ENCODE measurements at places on chromosomes 2 and 18.

- DNase-seq = no peak
Observed at GRCh38 chr2:54565551-54565950, 109.4 kb downstream of the SPTBN1 start.

DNA sequence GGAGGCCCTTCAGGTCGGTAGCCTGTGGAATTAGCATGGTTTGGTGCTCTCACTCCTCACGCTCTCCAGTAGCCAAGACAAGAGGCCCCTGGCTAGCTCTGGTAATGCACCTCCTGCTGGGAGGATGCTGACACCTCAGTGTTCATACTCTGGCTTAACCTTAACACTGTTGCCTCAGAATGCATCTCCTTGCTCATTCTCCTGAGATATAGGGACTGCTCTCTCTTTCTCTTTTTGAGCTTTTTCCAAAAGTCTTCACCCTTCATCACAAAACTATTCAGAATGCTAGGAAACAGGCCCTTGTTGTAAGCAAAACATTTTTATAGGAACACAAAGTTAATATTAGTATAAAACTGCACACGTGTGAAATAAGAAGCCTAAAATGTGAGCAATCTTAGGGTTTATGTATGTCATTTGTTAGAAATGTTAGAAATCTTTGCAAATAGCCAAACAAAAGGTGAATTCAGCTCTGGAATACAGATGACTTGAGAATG lies 17.3 kb upstream of the IMPA2 start:
- no peak for DNase-seq

DNA sequence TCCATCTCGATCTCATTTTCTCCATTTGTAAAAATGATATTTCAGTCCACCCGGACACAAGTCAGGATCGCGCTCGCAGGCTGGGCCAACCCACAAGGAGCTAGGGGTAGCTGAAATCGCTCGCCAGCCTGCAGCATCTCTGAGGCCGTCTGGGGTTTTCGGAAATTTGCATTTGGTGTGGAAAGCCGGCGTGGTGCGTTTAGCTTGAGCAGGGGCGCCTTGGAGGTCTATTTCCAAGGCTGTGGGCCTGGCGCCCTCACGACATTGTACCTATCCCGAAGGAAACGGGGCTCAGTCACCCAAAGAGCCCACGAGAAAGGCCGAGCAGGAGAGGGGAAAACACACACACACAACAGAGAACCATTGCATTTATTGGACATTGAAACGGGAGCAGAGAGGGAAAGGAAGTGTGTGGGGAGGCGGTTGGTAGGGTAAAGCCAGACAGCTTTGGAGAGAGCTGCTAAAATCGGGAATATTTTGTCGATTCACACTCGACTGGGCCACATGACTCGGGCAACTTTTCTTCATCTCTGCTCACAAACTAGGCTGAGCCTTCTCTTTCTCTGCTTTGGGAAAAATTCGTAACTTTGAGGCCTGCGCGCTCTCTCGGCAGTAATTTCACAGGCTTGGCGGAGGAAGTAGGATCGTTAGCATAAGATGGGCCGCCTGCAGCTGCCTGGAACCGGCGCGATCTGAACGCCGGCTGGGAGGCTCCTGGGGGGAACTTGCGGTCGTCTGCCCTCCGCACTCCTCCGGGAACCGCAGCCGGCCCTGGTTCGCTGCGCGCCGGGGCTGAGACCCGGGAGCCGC lies 1.1 kb upstream of the HOXD8 start:
- DNase-seq = no peak

DNA sequence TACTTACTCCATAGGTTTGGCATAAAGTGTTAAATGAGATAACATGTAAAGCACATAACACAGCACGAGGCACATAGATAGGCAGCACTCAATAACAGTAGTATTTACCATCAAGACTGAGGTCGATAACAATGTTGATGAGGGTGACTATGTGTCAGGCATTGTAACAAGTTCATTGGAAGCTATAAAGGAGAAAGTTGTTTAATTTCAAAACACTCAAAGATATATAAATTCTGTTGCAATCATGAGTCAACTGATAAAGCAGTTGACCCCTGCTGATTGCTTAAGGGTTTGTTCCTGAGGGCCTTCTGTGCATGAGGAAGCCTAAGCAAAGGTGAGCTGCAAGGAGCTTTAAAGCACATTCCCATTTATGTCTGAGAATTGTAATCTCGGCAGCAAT lies 760.5 kb downstream of the SATB2 start:
- no peak for DNase-seq

- DNase-seq = no peak
Observed at GRCh38 chr18:40046596-40046995, 1908.4 kb upstream of the PIK3C3 start.

GRCh38 chr2:144515696-144516410 lies 4.1 kb downstream of the ZEB2 start:
- no peak for DNase-seq

- DNase-seq = no peak
Observed at GRCh38 chr18:8610459-8610851, 1.2 kb downstream of the RAB12 start.

DNA sequence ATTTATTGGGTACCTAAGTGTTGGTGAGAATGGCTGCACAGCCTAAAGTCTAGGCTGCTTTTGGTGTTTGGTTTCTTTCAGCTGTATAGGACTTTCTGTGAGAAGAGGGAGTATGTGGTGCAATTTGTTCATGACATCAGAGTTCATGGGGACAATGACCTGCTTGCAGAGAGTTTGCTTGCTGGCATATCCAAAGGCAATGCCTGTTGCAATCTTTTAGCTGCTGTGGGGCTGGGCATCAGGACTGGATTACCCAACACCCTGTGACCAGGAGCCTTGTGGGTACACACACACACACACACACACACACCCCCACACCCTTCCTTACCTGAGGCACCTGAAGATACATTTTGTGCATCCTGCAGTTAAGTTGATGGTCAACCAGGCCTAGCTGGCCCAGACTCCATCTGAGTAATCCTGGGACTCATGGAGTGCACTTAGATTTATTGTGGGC lies 68.4 kb downstream of the LIPG start:
- DNase-seq = no peak

- DNase-seq = no peak
Observed at GRCh38 chr18:3177902-3178687, 41.7 kb downstream of the MYOM1 start.

GRCh38 chr18:37567061-37567993 lies 1.7 kb upstream of the CELF4 start:
- no peak for DNase-seq

- DNase-seq = no peak
Observed at GRCh38 chr2:162968306-162968705, 129.7 kb upstream of the KCNH7 start.

DNA sequence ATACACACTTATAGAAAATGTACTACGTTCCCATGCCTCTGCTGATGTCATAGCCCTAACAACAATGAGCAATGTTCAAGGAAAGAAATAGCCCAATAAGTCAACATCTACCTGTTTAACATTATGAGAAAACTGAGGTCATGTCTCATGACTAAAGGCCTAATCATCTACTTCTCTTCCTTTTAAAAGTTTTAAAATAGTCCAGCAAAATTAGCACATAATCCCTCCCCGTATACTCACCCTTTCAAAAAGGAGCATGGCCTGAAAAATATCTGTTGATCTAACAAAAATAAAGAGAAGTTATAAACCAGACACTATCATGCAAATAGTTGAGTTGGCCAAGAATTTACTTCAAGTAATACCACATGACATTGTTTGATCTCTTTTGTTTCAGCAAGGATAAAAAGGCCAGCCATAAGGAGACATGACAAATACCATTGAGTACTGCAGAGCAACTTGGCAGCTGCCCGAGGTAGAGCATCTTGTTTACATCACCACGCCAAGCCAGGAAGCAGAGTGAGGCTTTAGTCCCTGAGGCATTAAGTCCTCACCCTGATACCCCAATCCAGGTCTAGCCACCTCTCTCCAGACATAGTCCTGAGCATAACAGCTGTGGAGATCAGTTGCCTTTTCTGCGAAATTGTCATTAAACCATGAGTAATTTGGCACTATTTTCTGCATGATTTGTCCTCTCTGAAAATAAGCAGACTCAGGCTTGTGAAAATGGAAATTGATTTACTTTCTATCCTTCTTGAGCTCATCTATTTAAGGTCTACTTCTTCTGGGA lies 137.4 kb upstream of the ETAA1 start:
- peak; percentile 31 for DNase-seq

DNA sequence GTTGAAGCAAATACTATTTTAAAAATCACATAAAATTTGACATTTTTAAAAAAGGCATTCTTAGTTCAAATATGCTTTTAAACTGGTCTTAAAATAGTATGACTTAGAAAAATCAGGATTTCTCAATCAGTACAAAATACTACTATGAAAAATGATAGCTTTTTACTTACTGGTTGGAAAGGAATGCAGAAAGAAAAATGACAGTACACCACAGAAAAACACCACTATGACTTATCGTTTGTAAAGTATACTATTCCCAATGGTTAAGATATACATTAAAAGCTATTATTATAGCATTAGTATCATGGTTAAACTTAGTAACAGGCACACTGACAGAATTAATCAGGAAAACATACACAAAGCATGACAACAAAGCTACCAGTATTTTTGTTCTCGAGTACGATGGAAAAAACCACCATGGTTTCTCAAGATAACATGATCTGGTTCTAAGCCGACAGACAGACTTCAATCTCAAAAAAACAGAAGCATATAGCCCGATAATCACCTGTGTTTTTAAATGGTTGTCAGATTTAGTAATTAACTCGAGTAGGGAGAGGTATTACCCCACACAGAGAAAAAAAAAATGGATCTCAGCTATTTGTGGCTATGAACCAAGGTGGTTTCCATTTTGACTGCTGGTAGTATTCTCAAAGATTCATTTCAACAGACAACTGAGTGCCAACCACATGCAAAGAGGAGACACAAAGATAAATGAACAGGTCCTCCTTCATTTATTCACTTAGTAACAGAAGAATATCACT lies 39.1 kb downstream of the CUL3 start:
- peak; percentile 11 for DNase-seq

GRCh38 chr2:228799208-228799588 lies 471.9 kb downstream of the PID1 start:
- DNase-seq = no peak

- no peak for DNase-seq
Observed at GRCh38 chr18:8124232-8125146, 484.7 kb upstream of the RAB12 start.

DNA sequence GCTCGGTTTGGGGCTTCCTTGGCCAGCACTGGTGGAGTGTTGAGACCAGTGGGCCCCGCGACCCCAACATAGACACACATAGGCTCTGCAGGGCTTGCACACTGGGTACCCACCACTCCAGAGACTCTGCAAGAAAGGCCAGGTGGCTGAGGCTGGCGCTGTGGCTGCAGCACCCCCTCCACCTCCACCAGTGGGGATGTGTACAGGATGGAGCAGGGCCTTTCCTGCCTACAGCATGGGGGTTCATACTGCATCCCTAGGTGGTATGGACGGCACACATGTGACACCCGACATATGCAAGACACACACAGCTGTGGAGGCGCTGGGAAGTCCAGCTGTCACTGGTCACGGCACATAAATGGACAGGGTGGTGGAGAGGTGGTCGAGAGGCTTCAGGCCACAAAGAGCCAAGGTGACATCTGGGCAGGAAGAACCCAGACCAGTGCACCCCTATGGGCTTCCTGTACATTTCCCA lies 1.3 kb downstream of the RNPEPL1 start:
- DNase-seq = no peak

- peak; percentile 67 for DNase-seq
Observed at GRCh38 chr2:60533101-60534051, 20.1 kb downstream of the BCL11A start.

DNA sequence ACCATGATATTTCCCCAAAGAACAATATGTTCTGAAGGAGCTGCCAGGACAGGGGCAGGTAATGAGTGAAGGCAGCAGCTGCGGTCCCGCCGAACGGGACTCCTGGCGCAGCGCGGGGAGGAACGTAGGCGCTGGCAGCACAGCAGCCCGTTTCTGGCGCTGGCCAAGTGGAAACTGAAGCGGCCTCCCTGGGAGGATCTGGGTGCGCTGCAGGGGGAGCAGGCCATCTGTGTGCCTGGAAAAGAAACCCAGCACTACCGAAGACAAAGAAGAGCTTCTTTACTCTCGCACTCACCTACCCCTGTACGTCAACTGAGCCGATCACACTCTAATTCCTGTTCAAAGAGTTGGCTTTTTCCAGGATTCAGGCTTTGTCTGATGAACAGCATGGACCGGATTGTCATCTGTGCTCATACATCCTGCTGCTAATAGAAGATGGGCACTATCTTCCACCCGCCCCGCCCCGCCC lies 11.8 kb downstream of the G6PC2 start:
- DNase-seq = peak; percentile 18

- no peak for DNase-seq
Observed at GRCh38 chr2:17813742-17814473, 2.4 kb upstream of the MSGN1 start.

GRCh38 chr2:157733263-157733662 lies 104.6 kb upstream of the ACVR1C start:
- no peak for DNase-seq

GRCh38 chr2:101041413-101041812 lies 39.3 kb downstream of the RPL31 start:
- no peak for DNase-seq

DNA sequence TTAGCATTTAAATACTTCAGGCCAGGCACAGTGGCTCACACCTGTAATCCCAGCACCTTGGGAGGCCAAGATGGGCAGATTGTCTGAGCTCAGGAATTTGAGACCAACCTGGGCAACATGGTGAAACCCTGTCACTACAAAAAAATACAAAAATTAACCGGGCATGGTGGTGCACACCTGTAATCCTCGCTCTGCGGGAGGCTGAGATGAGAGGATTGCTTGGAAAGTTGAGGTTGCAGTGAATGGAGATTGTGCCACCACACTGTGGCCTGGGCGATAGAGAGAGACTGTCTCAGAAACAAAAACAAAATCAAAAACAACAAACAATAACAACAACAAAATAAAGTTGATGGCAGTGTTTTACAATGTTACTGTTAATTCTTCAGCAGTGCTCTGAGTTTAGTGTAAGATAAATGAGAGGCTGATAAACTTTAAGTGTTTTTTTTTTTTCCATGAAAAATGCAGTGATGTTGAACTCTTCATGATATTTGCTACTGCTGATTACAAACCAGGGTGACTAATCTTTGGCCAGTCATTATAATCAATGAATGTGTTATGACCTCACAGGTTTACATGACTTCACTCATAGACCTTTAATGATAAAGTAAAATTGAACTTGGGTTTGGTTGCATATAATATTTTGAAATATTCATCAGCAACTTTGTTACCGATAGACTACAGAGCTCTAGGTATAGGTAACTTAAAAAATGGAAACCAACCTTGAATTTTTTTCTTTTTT lies 2.5 kb downstream of the ITGAV start:
- DNase-seq = no peak

GRCh38 chr2:215604606-215605005 lies 168.7 kb upstream of the FN1 start:
- DNase-seq = no peak

DNA sequence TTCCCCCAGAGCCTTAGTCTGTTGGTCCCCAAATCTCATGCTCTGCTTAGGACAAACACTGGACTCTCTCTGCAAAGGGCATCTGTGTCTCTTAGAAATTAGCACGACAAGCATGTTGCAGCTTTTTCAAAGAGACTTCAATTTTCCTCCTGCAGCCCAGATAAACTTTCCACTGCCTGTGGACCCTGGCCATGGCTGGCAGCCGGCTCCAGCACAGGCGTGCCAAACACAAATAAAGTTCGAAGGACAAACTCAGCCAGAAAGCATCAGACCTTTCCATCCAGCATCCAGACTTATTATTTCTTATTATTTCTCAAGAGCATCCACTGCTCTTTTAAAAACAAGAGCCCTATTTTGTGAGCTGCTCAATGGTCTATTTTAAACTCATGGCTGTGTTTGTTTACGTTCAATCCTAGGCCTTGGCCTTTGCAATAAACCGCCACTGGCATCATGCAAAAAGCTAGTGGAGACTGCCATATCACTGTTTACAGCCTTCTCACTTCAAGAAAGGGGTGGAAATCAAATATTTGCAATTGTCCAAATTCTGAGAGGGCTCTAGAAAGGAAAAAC lies 300.8 kb downstream of the BCL11A start:
- DNase-seq = no peak

All from astrocyte of the cerebellum (primary cell).